ENCODE measurements at places on chromosomes 7 and 10.
A peak's percentile ranks its signal among the peaks of the same experiment; 100 is the strongest.

DNA sequence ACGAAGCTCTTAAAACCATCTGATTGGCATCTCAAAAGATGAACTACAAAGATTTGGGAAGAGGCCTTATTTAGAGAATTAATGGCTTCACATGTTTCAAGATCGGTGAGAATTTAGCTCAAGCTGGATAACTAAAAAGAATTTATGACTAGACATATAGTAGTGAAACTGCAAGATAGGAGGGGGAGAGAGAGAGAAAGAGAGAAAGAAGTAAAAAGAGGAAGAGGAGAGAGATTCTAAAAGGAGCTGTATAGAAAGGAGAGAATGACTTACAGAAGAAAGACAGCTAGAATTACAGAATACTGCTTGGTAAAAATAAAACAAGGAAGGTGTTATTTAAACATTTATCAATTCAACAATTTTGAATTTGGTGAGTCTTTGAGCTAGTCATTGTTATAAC lies 592.3 kb downstream of the SH2D4B start:
- no peak for DNase-seq

DNA sequence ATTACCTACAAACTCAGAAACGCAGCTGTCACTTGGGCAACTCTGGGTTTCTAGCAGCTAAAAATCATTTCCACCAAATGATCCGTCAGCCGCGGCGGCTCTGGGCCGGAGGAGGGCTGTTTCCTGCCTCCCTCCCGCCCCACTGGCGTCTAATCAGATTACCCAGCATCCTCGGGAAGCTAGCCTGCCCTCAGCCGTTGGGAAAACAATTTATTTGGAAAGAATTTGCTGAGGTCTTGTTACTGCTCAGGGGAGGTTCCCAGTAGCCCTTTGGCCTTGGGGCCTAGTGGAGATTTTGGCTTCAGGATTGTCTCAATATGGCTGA lies 65.0 kb upstream of the ADGRA1 start:
- no peak for DNase-seq

- DNase-seq = no peak
Measured at GRCh38 chr7:99625961-99626360, 9.2 kb downstream of the ZSCAN25 start.

- DNase-seq = no peak
Measured at GRCh38 chr10:108385963-108386362, 1221.5 kb upstream of the SORCS1 start.

- DNase-seq = peak; percentile 15
Measured at GRCh38 chr7:23967949-23968599, 258.1 kb downstream of the STK31 start.

- DNase-seq = no peak
Measured at GRCh38 chr10:119233123-119233820, 25.9 kb downstream of the GRK5 start.

DNA sequence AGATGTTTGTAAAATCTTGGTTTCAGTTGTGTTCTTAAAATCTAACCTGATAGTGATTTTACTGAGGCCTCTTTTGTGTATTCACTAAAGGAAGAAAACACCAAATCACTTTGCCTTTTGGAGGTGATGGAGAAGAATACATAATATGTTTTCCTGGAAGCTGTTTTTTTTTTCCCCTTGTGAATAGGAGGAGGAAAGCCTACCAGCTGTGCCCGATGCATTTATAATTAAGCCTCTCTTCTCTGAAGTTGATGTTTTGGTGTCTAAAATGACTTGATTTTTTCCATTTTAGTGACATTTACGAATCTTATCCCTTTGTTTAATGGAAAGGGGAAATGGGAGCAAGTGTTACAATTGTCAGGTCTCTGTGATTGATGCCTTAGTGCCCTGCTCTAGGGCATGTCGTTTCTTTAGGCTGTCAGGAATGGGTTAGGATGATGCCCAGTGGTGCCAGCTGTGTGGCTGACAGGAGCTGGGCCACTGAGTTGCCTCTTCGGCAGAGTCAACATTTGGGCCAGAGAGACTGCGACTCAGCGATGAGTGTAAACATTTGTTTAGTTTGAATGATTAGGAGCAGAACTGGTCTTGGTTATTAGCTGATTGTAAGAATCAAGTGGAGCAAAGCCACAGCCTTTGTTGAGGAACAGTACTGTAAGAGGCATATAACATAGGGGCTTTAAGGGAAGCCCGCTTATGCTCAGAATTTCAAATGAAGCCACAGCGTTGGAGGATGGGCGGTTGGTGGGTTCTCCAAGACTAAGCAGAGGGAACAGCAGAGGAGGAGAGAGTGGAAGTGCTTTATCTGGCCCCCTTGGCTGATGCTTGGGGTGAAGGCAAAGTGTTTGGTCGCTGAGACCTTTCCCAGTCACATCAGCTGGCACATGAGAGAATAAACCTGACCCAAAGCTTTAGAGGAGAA lies 81.6 kb downstream of the CDK14 start:
- no peak for DNase-seq

DNA sequence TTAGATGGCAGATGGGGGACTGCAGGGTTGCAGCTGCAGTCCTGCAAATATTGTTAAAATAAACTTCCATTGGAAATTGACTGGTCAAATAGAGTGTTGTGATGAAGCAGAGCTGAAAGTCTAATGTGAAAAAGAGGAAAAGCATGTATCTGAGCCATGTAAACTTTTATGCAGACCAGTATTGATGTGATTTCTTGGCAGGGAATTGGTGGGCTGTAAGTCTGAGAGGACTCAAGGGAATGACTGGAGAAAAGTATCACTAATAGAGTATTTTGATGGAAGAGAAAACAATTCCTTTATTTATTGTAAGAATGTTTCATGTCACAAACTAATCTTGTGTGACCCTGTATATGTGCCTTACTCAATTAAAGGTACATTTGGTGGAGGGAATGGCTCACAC lies 155.5 kb downstream of the PPP1R9A start:
- DNase-seq = no peak

DNA sequence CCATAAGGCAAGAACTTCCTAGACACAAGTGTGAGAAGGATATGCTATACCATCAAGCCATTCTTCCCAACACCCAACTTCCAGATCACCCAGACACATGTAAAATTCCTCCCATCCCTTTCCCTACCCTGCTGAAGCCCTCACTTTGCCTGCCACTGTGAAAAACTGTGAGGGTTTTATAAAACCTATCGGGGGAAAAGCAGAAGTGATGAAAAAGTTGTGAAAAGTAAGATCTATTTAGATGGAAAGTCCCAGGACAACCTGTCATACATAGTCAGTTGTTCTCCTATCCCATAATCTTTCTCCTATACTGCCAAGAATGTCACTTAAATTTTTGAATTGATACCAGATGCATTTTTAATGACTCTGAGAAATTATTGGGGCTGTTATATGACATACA lies 39.0 kb upstream of the PPP3CB start:
- no peak for DNase-seq

DNA sequence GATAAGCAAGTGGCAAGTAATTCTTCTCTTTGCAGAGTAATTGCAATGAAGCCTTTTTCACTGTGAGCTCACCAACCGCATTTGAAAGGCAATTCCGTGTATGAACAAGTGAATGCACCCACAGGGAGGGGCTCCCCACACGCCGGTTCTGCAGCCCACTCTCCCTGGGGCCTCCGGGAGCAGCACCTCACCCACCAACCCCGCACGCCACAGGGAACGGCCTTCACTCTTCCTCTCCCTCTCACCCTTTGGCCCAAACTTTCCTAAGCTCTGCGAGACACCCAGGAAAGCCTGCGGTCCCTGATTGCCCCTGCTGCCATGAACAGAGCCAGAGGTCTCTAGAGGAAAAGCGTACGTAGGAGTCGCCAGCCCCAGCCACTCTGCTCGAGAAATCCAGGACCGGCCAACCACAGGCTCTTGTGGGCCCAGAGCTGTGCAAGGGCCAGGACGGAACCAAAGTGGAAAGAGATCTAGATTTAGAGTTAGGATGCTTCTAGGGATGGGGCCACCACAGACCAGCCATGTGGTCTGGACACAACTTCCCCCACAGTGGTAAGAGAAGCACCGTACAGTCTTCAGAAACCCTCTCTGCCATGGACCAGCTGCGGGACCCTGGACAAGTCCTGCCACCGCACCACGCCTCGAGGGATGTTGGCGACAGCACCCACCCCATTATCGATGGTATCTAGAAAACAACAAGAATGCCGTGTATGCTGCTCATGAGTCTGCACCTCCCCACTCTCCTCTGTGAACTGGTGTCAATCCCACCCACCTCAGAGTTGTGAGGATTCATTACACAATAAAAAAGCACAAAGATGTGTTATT lies 3.6 kb downstream of the WDR86 start:
- DNase-seq = no peak

DNA sequence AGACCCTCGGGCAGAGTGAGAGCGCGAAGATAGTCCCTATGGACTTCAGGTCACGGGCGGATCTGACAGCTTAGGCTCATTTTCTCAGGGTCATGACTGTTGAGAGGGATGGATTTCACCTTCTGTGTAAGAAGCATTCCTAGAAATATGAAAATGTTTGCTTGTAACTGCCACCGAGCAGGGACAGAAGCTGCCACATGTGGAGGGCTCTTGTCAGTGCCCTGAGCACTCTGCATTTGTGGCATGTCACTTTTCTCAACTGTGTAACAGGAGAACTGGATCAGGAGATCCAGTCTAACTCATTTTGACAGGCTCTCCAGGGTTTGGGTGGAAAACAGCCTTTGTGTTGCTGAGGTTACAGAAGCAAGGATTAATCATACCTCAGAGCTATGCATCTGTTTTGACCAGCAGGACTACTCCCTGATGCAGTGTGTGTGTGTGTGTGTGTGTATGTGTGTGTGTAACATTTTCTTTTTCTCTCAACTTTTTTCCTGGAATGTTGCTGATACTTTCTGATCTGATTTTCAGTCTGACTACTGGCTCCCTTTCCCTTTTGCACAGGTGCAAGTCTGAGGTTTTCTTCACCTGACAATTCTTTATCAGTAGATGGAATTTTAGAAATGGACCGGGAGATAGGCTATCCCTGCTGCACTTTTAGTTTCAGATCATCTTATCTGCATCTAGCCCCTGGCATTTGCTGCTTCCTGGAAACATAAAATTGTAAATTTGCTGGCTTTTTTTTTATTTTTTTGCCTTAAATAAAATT lies 183.3 kb downstream of the STK31 start:
- no peak for DNase-seq

GRCh38 chr10:130801276-130801675 lies 510.2 kb downstream of the TCERG1L start:
- DNase-seq = no peak

DNA sequence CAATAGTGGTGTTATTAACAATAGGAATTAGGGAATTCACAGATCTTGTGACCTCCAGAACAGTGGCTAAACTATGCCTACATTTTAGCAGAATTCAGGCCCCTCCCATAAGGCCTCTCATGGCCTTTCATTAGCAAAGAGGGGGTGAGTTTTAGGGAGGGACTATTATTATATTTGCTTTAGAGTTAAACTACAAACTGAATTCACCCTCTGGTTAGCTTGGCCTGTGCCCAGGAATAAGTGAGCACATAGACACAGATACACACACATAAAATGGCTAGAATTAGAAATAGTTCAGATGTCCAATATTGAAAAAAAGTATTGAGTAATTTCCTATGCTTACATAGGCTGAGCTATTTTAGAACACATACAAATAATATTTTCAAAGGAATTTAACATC lies 818.8 kb upstream of the COBL start:
- no peak for DNase-seq

GRCh38 chr7:106129291-106129690 lies 17.2 kb upstream of the SYPL1 start:
- DNase-seq = no peak

DNA sequence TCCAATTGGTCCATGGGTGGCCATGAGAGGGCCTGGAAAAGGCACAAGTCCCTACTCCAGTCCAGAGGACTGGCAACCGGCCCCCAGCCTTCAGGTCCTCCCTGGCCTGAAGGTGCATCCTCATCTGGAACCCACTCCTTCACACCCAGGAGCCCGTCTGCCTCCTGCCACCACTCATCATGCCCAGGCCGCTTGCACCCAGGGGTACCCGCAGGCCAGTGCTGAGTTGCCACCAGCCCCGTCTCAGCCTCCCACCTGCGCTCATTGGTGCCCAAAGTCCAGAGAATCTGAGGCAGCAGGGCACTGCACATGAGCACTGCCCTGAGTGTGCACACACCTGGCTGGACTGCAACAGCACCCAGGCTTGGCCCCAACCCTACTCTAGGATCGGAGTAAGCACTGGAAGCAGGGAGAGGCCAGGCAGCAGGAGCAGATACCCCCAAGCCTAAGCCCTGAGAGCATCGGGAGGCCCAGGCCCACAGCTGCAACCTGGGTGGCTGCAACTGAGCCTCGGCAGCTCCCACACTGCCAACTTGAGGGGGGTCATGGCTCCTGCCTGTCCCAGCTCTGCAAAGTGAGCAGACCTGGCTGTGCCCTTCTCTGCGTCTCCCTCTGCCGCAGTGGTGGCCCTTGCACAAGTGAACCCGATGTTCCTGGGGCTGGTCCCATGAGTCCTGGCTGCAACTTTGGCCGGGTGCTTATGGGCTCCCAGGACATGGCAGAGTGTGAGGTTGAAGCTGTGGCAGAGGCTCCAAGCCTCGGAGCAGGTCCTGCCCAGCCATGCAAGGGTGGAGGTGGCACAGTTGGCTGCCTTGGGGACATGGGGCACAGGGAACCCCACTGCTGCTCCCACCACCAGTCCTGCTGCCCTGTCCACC lies 44.3 kb downstream of the TCERG1L start:
- DNase-seq = no peak

DNA sequence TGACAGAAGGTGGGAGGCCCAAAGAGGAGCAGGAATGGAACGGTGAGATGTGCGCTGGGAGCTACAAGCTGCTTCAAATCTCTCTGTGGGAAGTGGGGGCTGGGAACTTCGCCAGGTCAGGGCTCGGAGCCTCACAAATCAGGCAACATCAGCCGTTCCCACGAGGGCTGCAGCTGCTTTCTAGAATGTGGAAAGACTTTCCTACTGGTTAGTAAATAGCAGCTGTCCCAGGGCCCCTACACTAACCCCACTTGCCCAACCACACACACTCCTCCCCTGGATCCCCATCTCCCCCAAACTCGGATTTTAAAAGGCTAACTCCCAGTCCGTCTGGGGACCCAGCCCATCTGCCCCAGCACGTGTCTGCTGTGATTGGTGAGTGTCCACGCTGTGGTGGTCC lies 40.6 kb upstream of the PITRM1 start:
- DNase-seq = no peak

GRCh38 chr10:89327803-89328441 lies at the start of gene IFIT3:
IFIT3 (plus strand) TSS chr10:89327997; CDS start chr10:89328074, 77 bp downstream.
- no peak for DNase-seq

DNA sequence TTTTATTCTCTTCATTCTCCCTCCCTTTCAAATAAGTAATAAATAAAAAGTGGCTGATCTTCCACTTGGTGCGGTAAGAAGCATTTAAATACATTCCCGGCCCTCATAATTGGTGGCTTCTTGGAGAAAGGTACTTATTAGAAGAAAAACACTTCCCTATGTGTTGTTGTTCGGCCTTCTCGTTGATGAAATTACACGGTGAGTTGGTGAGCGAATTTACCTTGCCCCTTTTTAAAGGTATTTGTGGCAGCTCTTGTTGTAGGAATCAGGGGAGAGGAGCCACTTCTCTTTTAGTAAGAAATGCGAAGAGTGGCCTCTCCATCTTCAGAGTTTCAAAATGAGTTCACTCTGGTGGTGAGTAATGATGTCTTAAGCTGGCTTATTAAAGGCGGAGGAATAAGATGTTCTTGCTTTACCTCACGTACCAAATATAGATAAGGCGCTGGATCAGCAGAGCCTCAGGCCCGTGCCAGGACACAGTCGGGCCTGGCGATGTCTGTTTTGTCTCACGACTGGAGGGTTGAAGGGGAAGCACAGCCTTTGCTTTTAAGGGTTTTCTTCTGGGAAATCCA lies 135.9 kb downstream of the CUX1 start:
- DNase-seq = peak; percentile 25
